Activated T-cell treated with anti-CD3 and anti-CD28 coated beads for 24 hours (primary cell): ENCODE measurements at places on chromosomes 6 and 20.

DNA sequence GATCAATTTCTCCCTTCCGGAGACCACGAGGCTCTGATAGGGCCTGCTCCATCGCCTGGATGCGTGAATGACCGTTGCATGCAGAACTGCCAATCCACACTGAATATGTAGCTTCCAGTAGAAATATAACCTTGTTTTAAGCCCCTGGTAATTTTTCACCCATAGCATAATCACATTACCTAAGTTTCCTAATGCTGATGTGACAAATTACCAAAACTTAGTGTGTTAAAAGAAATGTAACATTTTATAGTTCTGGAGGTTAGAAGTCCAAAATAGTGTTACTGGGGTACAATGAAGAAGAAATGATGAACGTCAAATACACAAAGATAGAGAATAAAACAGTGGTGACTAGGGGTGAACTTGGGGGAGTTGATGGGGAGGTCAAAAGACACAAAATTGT lies 22.0 kb upstream of the SIRPD start:
- DNase-seq: no peak

DNA sequence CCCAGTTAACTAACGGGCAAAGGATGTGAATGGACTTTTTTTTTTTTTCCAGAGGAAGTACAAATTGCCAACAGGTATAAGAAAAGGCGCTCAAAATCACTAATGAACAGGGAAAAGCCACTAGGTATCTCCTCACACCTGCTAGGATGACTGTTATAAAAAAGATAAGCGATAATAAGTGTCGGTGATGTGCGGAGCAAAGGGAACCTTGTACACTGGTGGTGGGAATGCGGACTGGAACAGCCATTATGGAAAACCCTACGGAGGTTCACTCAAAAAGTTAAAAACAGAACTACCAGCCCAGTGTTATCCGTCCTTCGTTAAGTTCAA lies 787 bp upstream of the RAB32 start:
- DNase-seq: no peak

- no peak for DNase-seq
These were observed 214.3 kb upstream of the LAMP5 start for GRCh38 chr20:9300080-9300479.

DNA sequence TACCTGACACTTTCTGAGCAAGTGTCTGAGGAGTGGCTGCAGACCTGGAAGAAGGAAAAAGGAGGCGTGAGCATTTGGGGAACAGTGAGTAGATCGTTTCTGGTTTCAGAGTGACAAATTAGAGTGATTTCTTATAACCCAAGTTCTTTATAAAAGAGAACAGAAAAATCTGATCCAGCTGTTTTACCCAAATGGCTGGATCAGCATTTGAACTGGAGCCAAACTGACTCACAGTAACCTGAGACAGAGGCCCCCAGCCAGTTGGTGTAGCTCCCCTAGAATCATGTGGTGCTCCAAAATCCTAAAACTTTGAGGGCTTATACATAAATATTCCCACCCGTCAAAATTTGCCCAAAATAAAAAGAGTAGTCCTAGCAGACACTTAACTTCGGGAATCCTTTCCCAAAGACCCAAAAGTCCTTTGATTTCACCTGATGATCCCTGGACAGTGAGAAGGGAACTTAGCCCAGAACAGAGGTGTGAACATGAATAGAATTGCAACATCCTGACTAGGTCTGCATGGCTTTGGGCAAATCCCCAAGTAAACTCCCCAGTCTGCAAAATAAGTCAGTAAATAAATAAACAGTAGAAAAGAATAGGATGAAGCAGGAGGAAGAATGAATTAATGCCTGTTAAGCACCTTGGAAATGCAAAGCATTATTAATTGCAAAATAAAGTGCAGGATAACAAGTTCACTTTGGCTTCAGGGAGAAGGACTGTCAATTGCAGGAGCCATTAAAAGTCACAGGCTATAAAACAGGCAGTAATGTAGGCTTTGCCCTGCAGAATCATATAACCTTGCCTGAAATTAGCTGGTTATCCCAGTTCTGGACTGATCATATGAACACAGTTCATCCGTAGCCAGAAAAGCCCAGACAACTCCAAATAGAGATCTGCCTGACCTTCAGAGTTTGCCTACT lies 262.0 kb upstream of the JARID2 start:
- no peak for DNase-seq

- no peak for DNase-seq
These were observed 182.5 kb downstream of the MAFB start for GRCh38 chr20:40506537-40506939.
